ENCODE measurements at places on chromosomes 6 and 20.

- DNase-seq: no peak
Observed at GRCh38 chr6:15615802-15616201, 47.0 kb downstream of the DTNBP1 start.

DNA sequence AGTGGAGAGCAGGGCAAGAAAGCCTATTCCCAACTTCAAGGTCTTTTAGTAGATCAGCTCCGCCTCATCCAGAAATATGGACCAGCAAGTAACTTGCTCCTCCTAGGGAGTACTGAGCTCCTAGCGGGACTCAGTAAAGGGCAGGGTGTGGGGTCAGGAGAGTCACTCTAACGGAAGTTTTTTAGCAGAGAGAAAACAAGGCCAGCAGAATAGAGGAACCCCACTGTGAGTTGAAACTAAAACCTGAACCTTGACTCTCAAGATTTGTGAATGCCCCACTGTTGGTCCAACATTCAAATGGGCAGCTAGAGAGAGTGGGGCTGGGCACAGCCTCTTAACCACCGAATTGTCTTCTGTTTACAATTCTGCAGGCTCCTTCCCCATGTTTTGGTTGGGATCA is 244.8 kb downstream of the FARS2 start:
- no peak for DNase-seq

DNA sequence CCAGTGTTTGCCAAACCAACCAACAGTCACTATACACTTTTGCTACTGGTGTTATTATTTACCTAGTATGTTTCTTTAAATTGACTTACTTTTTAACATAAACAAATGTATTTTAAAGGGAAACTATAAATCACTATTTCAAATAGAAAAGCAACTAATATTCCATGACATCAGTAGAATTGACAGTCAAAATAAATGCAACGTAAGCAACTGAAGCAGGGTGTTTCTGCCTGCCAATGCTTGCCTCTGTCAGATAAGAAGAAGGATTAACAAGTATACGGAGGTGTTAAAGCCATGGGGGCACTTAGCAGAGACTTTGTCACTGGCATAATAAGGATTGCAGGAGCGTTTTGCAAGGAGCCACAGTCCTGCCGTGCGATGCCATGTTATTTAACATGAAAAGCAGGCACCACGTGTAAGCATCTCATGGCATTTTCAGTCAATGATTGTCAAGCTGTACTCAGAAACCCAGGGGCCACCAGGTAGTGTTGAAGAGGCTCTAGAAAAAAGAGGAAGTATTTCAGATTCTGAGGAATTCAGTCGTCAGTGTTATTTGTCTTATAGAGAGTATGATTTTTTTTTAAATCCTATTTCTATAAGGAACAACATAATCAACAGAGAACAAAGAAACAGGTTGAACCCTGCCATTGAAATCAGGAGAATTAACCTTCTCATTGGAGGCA is 131.7 kb downstream of the BFSP1 start:
- DNase-seq: no peak

DNA sequence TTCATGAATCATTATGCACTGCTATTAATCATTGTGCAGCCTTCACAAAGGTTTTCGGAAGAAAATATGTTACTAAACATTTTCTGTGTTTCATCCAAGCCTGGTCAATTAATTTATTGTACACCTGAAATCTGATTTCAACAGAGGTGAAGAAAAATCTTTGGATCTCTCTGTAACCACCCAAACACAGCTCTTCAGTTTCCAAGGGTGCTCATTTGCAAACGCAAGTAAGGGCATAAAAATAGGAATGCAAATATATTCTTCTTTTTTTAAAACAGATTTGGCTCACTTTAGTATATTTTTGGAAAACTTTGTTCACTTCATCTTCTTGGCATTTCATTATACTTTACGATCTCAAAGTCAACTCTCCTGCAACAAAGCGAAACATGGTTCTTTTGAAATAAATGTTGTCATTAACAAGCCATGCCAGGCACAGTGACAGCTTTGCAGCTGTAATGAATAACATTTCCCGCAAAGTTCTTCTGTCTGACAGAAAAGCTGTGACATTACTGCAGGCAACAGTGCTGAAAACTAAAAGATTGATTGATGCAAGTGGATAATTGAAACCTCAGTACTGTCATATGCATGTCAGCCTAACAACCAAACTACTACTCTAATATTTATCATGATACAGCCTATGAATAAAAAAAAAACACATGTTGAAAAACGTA is 348.3 kb downstream of the FRK start:
- no peak for DNase-seq

- peak; percentile 48 for DNase-seq
Observed at GRCh38 chr20:47620808-47621805, 119.4 kb downstream of the NCOA3 start.
